ENCODE measurements at places on chromosomes 5 and 9. TPM values are rescaled to one million over a fixed set of nuclear protein-coding genes. Genes with fewer than 3 reads are reported as not detected.

The ZNF462 gene
- total RNA-seq, result not detected

The ARHGEF37 gene
- total RNA-seq, result 0.67 TPM

The ZNG1F gene
- 20.2 TPM for total RNA-seq

The CDKN2A gene
- total RNA-seq, result 3.9 TPM

The ANKRD55 gene
- 0.28 TPM for total RNA-seq

The OSTF1 gene
- total RNA-seq, result 184 TPM

The AFF4 gene
- total RNA-seq, result 39.7 TPM

The SPATA31D4 gene
- not detected for total RNA-seq

The SH3TC2 gene
- not detected for total RNA-seq

The SAXO1 gene
- total RNA-seq, result not detected

The TTC23L gene
- not detected for total RNA-seq

The TMOD1 gene
- 1.1 TPM for total RNA-seq

The TAF11L9 gene
- not detected for total RNA-seq

The TXNDC8 gene
- total RNA-seq, result not detected

The PCDHGA4 gene
- total RNA-seq, result 0.48 TPM

The INSL6 gene
- not detected for total RNA-seq

The SLC6A3 gene
- not detected for total RNA-seq

The MYMK gene
- not detected for total RNA-seq

The HCN1 gene
- total RNA-seq, result not detected

The NNT gene
- total RNA-seq, result 63.2 TPM

The GPR150 gene
- not detected for total RNA-seq

The SCAI gene
- total RNA-seq, result 5.4 TPM

The SLC36A3 gene
- not detected for total RNA-seq

The IL5 gene
- 7.2 TPM for total RNA-seq

The LOX gene
- not detected for total RNA-seq

The ZNF300 gene
- total RNA-seq, result 7.4 TPM

The FBXO4 gene
- total RNA-seq, result 11.7 TPM

The LCN10 gene
- total RNA-seq, result 0.45 TPM

The STKLD1 gene
- 0.19 TPM for total RNA-seq

The SLC6A7 gene
- total RNA-seq, result not detected

The URM1 gene
- total RNA-seq, result 89.4 TPM

The ARL14EPL gene
- not detected for total RNA-seq
